Karpas-422 (cell line): ENCODE measurements at places on chromosomes 3 and 15. TPM values are rescaled to one million over a fixed set of nuclear protein-coding genes. Genes with fewer than 3 reads are reported as not detected.

Gene CD96
- total RNA-seq: not detected in 2 replicates

Gene ECE2
- 0.15 TPM in 1 of 2 replicates, not detected in the other for total RNA-seq

Gene SEMA3G
- total RNA-seq: 0.11 TPM in 1 of 2 replicates, not detected in the other

Gene CHRFAM7A
- not detected in 2 replicates for total RNA-seq
